SW 1271 (cell line): ENCODE measurements at places on chromosomes 1 and 21.

GRCh38 chr1:34899471-34899870 lies 30.0 kb downstream of the DLGAP3 start:
- DNase-seq: no peak

DNA sequence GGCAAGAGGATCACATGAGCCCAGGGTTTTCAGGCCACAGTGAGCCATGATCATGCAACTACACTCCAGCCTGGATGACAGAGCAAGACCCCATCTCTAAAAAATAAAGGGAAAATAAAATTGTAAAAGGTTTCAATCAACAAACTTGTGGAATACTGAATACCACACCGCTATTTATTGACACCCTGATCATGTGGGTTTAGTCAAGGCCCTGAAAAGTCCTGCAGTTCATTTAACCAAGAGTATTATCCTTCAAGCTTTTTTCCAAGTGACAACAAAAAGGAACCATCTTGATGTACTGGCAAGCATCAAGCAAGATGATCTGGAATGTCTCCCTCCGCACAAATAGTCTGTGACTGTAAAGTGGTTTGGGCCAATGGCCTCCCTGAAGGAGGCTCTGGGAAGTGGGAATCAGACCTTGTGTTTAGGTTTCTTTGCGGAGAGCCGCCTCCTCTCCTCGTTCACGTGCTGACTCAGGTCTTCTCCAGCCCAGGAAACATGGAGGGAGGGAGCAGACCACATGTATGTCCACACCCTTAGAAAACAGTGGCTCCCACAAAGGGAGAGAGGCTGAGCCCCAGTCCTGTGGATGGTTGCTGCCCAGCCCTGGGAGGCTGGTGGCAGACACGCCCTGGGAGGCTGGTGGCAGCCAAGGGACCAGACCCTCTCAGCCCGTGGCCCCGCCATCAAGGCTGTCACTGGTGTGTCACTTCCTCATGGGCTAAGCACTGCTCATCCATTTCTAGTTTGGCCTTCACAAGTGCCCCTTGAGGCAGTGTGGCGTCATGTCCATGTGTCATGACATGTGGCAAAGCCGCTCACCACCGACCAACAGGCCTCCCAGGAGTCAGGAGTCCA lies 56.7 kb downstream of the RIPK4 start:
- no peak for DNase-seq

DNA sequence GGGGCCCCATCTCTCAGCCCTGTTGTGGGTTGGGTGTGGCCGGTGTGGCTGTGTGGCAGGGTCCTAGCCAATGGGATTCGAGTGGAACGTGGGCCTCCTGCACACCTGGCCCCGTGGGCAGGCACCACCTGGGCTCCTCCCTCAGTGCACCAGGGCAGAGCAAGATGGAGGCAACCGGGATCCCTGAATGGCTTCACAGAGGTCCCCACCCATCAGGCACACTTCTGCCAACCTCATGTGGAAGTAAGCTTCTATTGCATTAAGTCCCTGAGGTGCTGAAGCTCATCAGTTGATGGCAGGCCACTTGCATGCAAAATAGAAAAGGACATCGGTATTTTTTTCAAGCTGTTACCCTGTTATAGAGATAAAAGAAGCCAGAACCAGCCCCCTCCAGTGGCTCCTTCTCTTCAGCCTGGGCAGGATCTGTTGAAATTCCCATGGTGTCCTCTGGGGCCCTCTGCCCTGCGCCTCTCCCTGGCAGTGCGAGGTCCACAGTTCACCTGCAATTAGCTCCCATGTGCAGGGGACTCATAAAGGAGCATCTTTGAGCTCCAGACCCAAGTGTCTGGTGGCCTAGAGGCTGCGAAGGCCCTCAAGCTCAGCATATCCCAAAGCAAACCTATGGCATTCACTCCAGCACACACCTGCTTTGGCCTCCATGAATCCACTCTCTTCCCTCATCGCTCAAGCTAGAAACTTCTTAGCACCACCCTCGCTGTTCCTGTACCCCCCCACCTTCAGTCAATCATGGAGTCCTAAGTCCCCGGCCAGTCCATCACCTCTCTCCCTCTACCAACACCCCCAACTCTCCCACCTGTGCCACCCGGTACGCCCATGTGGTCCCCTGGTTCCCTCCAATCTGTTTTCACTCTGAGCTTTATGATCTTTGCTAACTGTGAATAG lies 2.1 kb upstream of the SLC45A1 start:
- no peak for DNase-seq

DNA sequence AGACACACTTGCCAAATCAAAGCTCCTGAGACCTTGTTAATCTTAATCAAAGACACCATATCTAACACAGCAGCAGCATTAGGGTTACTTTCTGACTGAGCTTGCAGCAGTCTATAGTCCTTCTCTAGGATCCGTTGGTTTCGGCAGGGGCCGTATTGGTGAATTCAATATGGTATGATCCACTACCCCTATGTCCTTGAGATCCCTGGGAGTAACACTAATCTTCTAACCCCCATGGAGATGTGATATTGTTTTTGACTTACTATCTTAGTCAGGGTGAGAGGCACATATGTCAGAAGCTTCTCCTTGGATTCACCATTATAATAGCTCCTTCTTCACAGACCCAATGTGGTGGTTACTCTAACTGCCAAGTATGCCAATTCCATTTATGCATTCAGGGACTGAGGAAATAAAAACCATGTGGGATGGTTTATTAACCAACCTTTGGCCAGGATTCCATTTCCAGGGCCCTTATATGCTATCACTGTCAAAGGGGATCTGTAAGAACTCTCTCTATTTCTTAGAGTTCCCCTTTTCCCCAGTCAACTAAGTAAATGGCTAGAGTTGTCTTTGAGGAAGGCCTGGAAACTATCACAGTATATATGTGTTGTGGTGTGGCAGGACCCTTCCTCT lies 673.6 kb upstream of the USP24 start:
- no peak for DNase-seq

DNA sequence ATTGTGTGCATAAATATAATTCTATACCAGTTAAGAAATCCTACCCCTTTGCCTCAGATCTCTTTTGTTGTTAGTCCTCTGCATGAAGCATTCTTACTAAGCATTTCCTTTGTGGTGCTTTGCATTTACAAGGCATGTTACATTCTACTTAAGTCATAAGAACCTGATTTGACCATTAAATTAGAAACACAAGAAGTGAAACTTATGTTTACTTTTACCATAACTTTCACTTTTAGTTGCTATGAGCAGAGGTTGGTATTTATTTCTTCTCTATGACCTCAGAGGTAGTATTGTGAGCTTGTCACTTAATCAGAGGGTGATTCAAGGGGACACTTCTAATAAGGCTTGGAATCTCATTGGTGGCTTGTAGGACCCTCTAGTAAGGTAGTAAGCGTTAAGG lies 9.0 kb downstream of the FAM20B start:
- no peak for DNase-seq

- no peak for DNase-seq
Observed at GRCh38 chr21:42531771-42532170, 18.1 kb downstream of the SLC37A1 start.

DNA sequence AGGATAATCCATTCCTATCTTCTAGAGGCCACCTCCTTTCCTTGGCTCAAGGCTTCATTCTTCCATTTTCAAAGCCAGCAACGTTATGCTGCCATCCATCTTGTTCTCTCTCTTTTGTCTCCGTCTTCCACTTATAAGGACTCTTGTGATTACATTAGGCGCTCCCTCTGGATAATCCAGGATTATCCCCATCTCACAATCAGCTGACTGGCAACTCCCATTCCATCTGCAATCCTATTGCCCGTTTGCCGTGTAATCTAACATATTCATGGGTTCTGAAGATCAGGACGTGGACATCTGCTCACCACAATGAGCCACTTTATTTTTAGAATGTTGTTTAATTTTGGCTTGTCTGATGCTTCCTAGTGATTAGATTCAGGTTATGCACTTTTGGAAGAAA lies 89.3 kb downstream of the EBNA1BP2 start:
- no peak for DNase-seq

- no peak for DNase-seq
Observed at GRCh38 chr1:161038523-161039153, at the start of gene TSTD1. Gene TSTD1 (minus strand): TSS chr1:161038964. CDS start chr1:161038889, 75 bp downstream.

DNA sequence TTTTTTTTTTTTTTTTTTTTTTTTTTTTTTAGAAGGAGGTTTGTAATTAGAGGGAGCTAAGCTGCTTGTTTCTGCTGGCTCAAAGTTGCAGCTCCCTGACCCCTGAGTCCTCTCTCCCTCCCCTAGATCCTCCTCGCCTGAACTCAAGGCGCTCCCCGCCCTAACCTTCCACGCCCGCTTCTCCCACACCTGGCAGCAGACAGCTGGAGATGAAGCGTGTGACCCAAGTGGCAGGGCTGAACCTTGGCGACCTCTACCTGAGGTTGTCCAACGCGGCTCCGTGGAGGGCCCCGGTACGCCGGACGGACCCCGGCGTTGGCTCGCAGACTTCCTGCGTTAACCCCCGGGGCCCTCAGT lies 795 bp downstream of the NGF start:
- no peak for DNase-seq

- DNase-seq: no peak
Observed at GRCh38 chr1:245810789-245811337, 656.1 kb downstream of the KIF26B start.

GRCh38 chr1:6298530-6298929 lies 37.6 kb upstream of the GPR153 start:
- DNase-seq: no peak
